ENCODE measurements at places on chromosomes 13 and 19. TPM values are rescaled to one million over a fixed set of nuclear protein-coding genes. Genes with fewer than 3 reads are reported as not detected.

- peak; percentile 27 for DNase-seq
Measured at GRCh38 chr13:62337109-62337880, 921.6 kb upstream of the PCDH20 start.

- no peak for DNase-seq
Measured at GRCh38 chr13:77599351-77599750, 63.8 kb downstream of the SCEL start.

GRCh38 chr13:48828962-48829411 is 146.7 kb upstream of the FNDC3A start:
- peak; percentile 38 for DNase-seq

DNA sequence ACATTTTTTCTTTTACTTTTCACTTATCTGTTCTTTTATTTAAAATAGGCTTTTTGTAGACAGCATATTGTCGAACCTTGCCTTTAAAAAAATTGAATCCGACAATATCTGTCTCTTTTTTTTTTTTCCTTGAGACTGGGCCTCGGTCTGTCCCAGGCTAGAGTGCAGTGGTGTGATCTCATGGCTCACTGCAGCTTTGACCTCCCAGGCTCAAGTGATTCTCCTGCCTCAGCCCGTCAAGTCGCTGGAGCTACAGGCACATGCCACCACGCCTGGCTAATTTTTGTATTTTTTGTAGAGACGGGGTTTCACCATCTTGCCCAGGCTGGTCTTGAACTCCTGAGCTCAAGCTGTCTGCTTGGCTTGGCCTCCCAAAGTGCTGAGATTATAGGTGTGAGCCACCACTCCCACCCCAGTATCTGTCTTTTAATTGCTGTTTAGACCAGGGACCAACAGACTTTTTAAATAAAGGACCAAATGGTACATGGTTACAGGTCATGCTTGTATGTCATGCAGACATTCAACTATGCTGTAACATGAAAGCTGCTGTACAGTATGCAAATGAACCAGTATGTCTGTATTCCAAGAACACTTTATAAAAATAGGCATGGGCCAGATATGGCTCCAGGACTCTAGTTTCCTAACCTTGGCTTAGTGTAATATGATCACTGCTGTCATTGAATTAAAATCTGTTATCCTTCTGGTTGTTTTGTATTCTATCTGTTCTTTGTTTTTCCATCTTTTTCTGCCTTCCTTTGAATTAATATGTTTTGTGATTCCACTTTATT is 80.3 kb downstream of the GJA3 start:
- no peak for DNase-seq

- DNase-seq = no peak
Measured at GRCh38 chr19:33960566-33960965, 163.9 kb downstream of the KCTD15 start.

DNA sequence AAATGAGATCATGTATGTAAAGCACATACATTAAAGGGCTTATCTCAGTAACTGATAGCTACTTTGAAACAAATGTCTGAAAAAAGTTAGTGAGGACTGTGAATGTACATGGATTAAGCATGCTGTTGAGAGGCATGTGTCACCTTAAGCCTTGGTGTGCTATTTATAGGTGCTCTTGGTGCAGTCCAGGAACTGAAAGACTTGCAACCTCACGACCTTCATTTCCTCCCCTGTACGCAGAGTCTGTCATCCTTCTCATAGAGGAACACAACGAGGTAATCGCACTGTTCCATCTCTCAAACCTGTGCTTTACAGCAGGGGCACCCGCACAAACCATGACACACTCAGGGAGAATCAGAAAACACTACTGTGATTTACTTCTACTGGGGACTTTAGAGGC is 65.6 kb downstream of the UFM1 start:
- no peak for DNase-seq

DNA sequence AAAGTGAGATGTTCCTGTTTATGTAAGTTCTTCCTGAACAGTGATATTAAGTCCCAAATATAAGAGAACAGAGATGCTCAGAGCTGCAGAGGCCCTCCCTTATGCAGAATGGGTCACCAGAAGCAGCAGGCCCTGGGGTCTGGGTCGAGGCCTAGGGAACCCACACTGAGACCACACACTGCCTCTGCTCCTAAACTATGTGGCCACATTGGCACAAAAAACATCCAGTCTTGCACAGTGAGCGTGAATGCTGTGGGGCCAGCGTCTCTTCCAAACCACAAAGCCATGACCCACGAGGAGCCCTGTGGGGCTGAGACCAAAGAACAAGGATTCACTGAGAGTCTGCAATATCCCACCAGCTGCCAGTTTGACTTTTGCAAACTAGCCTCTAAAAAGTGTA is 23.6 kb downstream of the PROZ start:
- no peak for DNase-seq

DNA sequence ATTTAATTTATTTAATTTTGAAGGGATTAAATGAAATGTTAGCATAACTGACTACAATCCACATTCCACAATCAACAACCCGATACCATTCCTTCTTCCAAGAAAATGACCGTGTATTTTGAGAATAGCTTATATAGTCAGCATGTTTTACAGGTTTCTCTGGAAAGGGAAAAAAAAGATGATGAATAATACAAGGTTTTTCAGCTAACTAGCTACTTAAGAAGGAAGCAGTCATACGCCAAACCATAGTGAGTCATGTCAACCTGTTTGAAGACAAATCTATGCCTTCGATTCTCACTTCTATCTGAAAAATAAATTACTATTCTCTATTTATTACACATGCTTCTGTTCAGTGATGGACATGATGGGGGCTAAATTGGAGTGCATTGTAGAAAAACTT is 258.6 kb downstream of the EFNB2 start:
- no peak for DNase-seq

GRCh38 chr13:64871742-64872141 is 2358.4 kb downstream of the PCDH9 start:
- no peak for DNase-seq

DNA sequence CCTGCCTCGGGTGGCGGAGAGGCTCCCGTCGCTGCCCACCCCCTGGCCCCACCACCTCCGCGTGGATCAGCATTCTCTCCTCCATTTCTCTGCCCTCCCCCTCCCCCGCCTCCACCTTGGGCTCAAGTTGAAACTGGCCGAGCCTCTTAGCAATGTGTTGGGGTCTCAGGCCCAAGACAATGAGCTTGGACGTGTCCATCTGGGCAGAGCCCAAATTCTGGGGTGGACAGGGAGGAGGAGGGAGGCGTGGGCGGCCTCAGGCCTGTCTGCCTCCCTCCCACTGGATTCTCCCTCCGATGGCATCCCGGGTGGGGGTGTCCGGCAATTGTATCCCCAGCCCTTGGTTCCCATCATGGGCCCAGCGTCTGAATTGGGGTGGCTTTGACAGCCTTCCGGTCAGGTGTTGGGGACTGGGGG is 1.2 kb downstream of the CELF5 start:
- DNase-seq = no peak

GRCh38 chr13:41018602-41018948 is 541 bp downstream of the ELF1 start:
- no peak for DNase-seq

DNA sequence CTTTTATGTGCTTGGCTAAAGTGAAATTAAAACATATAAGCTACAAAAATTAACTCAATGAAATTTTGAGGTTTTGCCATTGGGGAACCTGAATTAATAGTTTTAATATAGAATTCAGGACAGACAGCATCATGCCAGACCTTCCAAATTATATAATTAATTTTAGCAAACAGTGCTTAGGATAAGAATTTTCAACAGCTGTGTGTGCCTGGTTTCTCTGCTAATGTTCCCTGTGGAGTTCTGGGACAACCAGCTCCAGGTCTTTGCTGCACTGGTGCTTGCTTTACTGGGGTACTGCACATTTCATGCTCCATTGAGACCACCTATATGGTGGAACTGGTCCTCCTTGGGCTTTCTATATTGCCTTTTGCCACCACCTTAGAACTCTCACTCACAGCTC is 199.5 kb downstream of the NDFIP2 start:
- no peak for DNase-seq

The PRSS57 gene
- total RNA-seq = not detected

The SOHLH2 gene
- total RNA-seq = 0.92 TPM

The BEST2 gene
- 2.0 TPM for total RNA-seq

The SUPT20H gene
- total RNA-seq = 58.0 TPM

Measured in H9 (cell line).